ENCODE measurements at places on chromosomes 12 and 14.

DNA sequence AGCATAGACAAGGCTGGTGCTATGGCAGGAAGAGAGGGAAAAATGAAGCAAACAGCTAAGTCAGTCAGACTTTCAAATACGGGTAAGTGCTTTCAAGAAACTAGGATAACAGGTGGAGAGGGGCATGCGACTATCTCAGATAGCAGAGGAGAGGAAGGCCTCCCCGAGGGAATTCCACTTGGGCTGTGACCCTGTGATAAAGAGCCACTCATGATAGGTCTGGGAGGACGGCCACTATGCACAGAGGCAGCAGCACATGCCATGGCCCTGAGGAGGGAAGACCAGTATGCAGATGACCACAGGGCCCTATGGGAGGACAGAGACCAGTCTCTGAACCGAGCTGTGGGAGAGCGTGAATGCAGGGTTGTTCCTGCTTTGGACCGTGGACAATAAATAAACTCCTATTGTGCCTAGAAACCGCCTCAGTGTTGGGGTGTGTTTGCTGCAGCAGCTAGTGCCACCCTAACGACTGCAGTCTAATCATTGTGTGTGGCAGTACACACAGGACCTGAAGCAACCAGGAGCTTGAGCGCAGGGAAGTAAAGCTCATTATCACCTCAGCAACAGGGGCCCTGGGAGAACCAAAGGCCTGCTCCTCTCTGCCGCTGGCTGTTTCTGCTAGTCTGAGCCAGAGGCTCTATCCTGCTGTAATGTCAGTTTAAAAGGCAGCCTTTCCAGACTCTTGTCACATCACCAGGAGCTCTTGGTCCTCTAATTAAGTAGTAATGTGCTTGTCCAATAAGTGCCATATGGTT is 119.1 kb downstream of the CACNA1C start:
- no peak for DNase-seq

GRCh38 chr14:65413739-65414045 is 1.2 kb downstream of the FUT8 start:
- no peak for DNase-seq

DNA sequence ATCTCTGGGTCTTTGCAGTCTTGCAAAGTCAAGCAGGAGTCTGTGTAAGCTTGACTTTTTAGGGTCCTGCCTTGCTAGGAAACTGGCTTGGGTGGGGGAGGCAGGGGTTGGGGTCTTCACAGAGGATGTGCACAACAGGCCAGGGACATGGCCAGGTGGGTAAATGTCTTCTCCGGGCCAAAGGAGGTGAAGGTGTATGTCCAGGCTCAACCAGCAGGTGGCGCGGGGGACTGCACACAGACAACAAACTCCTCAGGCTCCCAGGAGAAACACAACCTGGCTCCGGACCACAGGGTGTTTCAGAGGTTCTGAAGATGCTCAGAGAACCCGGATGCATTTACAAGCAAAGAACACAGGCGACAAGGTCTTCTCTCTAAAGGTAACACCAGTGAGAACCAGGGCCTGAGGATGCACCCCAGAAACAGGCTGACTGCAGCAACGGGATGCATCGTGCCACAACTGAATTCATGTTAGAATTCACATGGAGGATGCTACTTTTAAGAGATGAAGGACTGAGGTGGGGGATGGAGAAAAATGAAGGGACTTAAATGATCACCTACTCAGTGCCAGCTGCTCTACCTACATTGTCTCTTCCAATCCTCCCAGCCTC is 56.0 kb downstream of the PLEKHG3 start:
- DNase-seq: peak; percentile 71

DNA sequence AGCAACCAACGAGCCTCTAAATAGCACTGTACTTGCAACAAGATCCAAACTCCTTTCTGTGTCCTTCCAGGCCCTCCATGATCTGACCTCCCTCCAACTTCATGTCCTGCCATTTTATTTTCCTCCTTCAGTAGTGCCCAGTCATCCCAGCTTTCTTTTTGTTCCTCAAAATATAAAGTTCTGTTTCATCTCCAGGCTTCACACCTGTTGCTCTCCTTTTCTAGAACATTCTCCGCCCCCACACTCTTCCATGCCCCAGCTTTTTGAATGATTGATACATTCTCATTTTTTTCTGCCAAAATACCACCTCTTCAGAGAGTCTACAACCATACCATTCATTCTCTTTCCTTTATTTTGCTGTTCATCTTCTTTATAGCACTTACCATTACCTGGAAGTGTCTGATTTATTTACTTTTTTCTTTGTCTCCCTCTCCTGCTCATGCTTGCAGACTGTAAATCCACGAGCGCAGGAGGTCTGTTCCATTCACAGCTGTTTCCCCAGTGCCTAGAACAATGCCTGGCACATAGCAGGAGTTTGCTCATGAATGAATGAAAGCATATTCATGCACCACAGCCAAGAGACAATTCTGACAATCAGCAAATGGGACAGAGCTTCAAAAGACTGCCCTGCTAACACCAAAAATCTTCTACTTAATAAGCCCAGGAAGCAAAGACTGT is 296.4 kb downstream of the RPAP3 start:
- no peak for DNase-seq

DNA sequence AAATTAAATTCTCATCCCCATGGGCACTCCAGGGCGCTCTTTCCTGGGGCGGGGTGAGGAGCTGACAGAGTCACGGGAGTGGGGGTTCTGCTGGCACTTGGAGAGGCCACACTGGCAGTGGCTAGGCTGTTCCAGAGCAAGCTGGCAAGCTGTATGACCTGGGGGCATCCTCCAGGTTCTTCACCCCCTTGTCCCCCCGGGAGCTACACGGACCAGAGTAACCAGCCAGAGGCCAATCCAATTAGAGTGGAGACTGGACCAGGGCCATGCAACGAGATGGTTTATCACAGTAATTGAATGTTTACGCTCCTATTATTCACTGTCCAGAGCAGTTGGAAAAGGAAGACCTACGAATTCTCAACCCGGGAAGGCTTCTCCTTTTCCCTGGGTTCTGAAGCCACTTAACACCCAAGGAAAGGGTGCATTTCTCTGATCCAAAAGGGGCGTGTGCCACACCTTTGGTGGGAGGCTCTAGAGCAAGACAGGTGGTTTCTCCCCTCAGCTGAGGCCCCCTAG is 43.8 kb upstream of the PNMA1 start:
- DNase-seq: peak; percentile 75

DNA sequence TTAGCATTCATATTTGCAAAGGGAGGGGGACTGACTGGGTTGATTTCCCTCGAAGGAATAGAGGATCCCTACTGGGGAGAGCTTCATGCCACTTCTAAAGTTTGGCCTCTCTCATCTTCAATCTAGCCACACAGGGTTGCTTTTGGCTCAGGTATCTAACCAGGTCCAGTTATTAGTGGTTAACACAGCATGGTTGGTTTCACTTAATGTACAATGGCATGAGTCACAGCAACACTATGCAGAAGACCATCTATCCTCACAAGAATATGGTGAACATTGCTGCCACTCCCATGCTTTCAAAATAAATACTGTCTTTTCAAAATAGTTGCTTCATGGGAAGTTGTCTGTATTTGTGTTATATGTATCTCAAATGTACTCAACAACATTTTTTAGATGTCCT is 6.6 kb upstream of the RAB3IP start:
- DNase-seq: no peak

DNA sequence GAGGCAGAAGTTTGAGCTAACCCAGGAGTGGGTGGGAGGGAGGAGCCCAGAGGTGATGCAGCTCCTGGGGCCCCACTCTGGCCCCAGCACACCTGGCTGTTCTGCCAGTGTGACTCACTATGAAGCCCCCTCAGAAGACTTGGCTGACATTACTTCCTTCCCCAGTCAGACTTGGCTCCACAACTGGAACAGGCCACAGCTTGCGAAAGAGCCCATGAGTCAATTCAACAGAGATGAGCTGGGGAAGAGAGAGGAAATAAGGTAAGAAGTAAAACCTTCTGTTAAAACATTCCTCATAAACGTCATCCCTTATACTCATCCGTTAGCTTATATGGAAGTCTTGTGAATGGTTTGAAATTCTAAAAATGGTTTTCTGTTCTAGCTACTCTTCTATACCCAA is 245.9 kb downstream of the ADAMTS20 start:
- no peak for DNase-seq

GRCh38 chr14:101813833-101814232 is 52.3 kb downstream of the PPP2R5C start:
- DNase-seq: no peak

Measured in BE2C (cell line).